Nephron progenitor cell (in vitro differentiated cells): ENCODE measurements at places on chromosomes 13 and 19.

- no peak for DNase-seq
These were observed 1.3 kb downstream of the SIRT6 start for GRCh38 chr19:4181053-4181508.

DNA sequence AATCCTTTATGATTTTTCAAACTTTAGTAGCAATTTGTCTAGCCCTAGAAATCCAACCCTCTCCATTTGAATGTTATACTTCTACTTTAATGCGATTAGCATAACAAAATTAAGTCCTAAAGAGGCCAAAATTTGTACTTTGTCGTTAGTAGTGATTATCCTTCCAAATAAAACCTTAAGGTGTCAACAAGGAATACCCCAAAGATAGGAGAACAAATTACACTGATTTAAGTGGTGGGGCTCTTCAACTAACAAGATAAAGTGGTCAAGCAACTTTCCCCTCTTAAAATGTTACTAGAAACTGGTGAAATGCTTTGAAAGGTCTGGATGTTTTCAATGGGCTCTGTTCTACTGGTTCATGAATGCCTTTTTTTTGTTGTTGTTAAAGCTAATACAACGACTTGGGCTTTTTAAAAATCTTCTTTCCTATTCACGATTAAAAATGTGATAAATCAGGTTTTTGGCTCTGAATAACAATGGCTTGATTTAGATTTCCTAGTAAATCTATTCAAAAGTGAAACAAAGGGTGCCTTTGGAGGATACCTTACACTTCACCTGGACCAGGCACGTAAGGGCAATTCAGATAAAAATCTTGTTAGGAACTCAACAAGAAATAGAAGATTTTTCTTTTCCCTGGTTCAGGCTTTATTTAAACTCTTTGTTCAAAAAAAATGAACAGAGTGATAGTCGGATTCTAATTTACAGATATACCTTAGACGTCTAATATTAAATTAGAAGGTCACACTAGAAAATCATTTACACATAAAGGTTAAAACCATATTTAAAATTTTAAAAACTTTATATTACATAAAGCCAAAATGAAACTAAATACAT, 3.1 kb downstream of the SOX21 start:
- no peak for DNase-seq

GRCh38 chr19:11088506-11089253, 583 bp upstream of the LDLR start:
- DNase-seq: no peak

DNA sequence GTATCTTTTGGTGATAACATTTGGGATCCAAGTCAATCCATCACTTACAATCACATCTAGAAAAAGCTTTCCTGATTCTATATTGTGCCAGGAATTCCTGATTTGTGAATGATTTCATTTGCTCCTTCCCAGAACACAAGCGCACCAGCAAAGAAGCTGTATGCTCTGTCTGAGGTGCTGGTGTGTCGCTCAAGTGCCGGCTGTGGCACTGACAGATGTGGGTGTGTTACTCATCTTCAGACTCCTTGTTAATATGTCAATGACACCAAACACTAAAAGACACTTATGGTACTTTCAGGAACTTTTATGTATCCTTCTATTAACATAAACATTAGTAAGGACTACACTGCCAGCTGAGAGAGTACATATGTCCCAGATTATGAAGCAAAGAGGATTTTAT, 429.1 kb downstream of the ITGBL1 start:
- no peak for DNase-seq

DNA sequence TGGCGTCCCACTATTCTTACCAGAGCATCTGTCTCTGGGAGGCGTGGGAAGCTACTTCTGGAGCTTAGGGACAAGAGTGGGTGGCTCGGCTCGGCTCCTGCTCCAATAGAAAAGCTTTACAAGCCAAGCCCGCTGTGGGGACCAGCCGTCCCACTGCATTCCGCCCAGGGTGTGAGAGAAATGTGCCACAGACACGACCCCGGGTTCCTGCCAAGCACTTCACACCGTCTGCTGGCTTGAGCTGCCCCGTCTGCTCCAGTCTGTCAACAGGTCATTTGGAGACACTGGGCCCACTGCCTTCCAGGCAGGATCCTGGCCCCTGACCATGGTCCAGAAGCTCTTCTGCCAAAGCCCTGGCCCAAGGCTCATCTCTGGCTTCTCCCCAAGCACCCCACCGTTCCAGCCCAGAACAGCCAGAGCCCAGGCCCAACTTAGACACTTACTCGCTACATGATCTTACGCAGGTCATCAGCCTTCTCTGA, 6.5 kb upstream of the FKRP start:
- no peak for DNase-seq
